Renal cortex interstitium (tissue), 15 donors: ENCODE measurements at places on chromosomes 3 and 15.

GRCh38 chr3:14461748-14462324 is 59.4 kb downstream of the SLC6A6 start:
- DNase-seq, result no peak

DNA sequence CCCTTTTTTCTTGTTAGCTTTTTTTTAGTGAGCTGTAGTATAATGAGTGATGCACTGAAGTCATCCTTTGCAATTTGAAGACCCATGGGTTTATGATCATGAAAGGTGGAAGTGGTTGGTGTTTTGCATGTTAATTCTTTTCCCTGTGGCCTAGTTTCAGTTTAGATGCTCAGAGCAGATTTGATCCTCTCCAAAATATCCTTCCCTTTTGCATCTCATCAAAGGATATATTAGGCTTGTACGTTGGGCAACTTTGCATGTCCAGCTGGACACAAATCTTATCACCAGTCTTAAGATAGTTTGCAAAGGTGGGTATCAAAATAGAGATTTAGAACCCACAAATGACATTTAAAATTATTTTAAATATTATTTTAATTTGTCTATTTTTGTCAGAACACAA is 72.7 kb downstream of the MYRIP start:
- DNase-seq, result no peak

- DNase-seq, result no peak
Measured at GRCh38 chr3:37731895-37732294, 129.8 kb upstream of the CTDSPL start.

- no peak for DNase-seq
Measured at GRCh38 chr3:13574798-13575451, 26.0 kb downstream of the FBLN2 start.

- peak; percentile 84 for DNase-seq
Measured at GRCh38 chr3:11717768-11718636, 74.3 kb upstream of the VGLL4 start.

DNA sequence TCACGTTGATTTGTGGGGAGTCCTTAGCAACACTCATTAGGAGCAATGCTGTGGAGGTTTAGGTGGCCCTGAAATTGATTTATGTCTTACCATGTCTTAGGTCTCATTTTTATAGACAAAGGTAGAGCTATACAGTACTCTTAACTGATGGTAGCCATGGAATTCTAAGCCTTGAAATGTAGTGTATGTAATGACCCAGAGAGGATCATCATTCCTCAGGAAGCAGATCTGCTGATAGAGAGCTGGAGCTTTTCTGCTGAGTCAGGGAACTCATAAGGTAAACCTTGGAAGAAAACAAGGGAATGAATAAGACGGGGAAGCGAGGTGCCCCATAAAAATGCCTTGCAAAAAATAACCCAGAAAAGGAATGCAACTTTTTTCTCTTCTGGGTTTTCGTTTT is 34.0 kb upstream of the ZNF639 start:
- no peak for DNase-seq

GRCh38 chr3:161694682-161695564 is 198.3 kb downstream of the OTOL1 start:
- DNase-seq, result no peak

- peak; percentile 74 for DNase-seq
Measured at GRCh38 chr3:53881691-53882593, at the start of gene ACTR8. Gene ACTR8 (minus strand): TSS chr3:53882152. CDS start chr3:53882101, 51 bp downstream.

DNA sequence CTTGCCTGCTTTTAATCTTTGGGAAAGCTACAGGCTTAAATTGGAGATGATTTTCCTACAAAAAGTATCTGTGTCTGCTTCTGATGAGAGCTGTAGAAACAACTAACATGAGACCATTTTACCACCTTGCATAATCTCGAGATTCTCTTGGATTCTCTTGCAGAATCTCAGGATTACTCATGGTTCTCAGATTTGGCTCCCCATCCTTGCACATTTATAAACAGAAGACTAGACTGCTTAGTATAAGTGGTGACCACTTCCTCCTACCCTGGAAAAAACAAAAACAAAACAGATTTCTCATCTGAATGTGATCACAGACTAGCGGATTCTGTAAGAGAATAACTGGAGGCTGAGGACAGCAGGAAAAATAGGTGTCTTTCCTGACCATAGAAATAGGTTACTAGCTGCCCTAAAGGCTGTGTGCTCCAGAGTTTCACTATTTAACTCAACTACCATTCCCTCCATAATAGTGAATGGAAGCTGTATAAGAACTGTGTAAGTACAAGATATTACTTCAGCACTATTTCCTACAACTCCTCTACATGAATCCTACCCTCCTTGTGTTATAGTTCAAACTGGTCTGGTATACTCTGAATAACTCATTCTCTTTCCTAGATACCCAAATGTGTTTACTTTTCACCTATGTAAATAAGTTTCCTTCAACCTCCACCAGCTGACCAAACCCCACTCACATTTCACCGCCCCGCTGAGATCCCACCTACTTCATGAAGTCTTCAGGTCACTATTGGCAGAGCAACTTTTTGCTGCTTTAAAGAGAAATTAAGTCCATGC is 122.2 kb upstream of the C2CD4B start:
- no peak for DNase-seq

- no peak for DNase-seq
Measured at GRCh38 chr3:9784965-9785364, 7.3 kb downstream of the TADA3 start.

DNA sequence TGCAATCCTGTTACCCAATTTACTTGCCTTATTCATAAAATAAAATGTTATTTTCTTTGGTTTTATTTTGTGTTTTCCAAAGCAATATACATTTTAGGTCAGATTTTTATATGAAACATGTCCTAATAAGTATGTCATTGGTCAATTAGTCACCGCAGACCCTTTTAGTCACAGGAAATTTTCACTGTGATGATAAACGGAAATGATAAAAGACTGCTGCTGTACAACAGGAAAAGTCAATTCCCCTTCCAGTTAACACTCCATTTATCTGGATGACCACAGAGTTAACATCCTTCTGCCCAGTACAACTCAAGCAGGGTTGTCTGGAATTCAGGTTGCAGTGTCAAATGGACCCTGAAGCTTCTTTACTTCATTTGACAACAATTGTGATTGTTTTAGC is 175.2 kb downstream of the LSAMP start:
- no peak for DNase-seq

GRCh38 chr15:60858511-60859070 is 370.5 kb downstream of the RORA start:
- no peak for DNase-seq

GRCh38 chr3:69612791-69613190 is 126.5 kb upstream of the MITF start:
- DNase-seq, result no peak

GRCh38 chr3:185995352-185995751 is 57.5 kb upstream of the TRA2B start:
- no peak for DNase-seq
